ENCODE measurements at places on chromosomes 2 and 18.

- no peak for DNase-seq
Measured at GRCh38 chr2:66576561-66577320, 141.8 kb downstream of the MEIS1 start.

GRCh38 chr2:65878011-65878340, 445.6 kb upstream of the SPRED2 start:
- DNase-seq = no peak

DNA sequence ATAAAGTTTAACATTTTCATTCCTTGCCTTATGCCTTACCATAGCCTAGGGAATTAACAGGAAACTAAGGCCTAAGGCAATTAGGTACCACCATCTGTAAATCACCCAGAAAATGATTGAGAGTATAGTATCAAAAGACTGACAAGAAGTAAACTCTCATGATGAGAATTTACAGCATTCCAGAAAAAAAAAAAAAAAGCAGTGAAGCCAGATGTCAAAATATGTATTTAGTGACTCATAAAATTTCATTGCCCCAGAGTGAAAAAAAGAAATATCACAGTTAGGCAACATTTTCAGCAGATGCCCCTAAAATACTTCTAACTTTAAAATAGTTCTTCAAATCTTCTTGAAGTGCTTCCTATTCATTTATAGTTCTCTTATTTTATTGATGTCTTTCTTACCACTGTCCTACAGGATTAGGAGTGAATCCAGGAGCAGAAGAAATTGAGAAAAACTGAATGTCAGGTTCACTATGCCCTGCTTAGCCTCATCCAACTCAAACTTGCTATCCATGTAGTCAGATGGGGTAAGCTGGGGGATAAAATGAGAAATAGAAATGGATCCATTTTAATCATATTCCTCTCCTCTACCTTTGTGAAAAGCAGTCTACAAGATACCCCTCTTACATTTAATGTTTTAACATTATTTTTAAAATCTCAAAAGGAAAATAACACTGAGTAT, 57.3 kb upstream of the TANK start:
- no peak for DNase-seq

DNA sequence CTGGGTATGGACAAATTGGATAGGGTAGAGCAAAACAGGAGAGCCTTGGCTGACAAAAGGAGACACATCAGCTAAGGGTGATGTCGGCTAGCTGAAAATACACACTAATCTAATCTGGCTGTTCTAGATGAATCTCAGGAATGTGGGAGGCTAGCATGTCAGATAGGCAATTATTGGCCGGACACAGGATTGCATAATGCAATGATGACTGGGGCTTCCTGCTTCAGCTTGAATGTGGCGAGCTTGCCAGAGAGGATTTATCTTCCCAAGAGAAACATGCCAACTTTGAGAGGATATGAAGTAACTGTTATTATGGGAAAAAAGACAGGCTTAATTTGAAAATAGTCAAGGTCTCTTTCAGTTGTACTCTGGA, 102.4 kb downstream of the TRIB2 start:
- DNase-seq = no peak

GRCh38 chr2:16881122-16881521, 215.5 kb upstream of the CYRIA start:
- no peak for DNase-seq

DNA sequence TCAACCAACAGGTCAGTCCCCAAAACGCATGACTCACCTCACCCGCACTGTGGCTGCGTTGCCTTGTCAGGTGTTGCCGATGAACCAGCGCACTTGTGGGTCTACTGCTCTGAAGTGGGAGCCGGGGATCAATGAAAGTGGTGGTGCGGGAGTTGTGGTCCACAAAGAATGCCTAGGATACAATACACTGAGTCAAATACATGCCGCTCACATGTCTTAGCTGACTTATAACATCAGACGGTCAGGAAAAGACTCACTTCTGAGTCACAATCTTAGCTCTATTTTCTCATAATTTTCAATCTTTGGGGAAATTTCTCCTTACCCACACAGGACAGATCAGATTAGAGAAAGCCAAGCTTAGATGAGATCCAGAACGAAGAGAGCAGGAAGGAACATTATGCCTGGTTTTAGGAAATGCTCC, 107.1 kb upstream of the STK17B start:
- DNase-seq = peak; percentile 44

- DNase-seq = no peak
Measured at GRCh38 chr2:65979446-65979845, 455.5 kb upstream of the MEIS1 start.

GRCh38 chr2:75709297-75709696, 1.4 kb downstream of the GCFC2 start:
- DNase-seq = no peak

GRCh38 chr18:58004317-58004716, 39.7 kb upstream of the NEDD4L start:
- no peak for DNase-seq

DNA sequence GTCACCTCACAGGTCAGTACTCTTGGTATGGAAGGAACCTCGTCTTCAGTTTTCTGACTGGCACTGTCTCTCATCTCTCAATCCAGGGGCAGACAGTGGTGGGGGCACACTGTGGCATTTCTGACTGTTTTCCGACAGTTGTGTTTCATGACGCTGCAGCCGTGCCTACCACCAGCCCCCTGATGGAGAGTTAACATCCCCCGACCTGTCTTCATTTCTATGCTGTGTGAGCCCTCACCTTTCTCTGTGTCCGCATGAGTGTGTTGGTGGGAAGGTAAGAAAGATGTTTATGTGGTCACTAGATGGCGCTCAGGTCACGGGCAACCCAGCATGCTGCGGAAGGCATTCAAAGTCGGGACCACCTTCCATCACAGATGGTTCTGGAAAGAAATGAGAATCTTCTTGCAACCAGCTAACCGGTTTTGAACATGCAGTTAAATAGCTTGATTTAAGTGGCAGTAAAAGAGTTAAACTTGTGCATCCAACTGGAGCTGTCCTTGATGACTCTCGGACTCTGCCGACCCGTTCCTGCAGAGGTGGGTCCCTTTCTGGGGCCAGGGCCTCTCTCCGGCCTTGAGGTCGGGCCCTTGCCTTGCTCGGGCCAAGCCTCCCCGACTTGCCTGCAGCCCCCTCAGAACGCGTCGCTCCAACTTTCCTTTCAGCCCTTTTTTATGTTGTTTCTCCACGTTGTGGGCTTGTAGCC, 92.4 kb downstream of the DYSF start:
- DNase-seq = peak; percentile 50

DNA sequence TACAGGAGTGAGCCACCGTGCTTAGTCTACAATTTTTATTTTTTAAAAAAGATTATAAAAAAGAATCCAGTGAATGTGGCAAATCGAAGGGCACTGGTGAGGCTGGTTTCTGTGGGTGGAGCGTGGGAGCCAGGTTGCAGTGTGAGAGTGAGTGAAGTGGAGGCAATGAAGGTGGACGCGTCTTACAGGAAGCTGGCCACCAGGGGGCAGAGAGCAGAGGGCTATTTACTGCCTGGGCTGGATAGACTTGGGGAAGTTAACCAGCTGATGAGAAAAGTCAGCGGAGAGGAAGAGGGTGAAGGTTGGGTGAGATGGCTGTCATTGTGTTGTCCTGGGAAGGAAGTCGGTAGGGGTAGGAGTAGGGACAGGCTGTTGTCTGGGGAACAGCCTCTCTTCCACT, 6.8 kb downstream of the SCTR start:
- DNase-seq = no peak

GRCh38 chr2:60872510-60872928, 8.9 kb upstream of the REL start:
- DNase-seq = no peak

GRCh38 chr18:26458526-26459232, 89.7 kb downstream of the KCTD1 start:
- no peak for DNase-seq

DNA sequence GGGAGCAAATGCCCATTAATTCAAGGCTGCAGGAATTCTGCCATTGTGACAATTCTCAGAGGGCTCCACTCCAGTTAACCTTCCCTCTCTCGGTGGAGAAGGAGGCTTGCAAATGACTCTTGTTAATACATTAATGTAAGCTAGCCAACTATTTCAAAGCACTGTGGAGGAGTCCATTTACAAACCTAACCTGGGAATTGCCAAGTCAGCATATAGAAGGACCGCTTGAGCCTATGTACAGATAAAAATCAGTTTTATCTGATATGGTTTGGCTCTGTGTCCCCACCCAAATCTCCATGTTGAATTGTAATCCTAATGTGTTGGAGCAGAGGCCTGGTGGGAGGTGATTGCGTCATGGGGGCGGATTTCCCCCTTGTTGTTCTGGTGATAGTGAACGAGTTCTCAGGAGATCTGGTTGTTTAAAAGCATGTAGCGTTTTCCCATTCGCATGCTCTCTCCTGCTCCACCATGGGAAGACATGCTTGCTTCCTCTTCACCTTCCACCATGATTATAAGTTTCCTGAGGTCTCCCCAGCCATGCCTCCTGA, 366.7 kb downstream of the LRATD1 start:
- no peak for DNase-seq

All from CD4-positive, alpha-beta T cell treated with Interleukin-2 at 100 ng/mL for 4 hours (primary cell).